ENCODE measurements at places on chromosomes 13 and 19.

GRCh38 chr13:33372251-33372919 is 86.8 kb upstream of the STARD13 start:
- DNase-seq = no peak

DNA sequence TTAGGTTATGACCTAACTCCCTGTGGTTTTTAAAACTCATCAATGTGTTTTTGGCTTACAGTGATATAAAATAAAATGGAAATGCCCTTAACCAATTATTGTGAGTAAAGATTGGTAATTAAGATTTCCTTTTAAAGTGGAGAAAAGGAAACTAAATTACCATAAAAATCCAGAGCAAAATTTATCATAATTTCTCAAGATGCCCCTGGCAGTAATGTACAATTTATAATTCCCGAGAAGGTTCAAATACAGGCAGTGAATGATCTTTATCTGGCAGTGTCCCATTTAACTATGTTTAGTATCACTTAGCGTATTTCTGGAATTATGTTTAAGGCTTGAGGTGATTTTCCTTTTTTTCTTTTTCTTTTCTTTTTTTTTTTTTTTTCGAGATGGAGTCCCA is 61.5 kb downstream of the ESD start:
- DNase-seq = no peak

DNA sequence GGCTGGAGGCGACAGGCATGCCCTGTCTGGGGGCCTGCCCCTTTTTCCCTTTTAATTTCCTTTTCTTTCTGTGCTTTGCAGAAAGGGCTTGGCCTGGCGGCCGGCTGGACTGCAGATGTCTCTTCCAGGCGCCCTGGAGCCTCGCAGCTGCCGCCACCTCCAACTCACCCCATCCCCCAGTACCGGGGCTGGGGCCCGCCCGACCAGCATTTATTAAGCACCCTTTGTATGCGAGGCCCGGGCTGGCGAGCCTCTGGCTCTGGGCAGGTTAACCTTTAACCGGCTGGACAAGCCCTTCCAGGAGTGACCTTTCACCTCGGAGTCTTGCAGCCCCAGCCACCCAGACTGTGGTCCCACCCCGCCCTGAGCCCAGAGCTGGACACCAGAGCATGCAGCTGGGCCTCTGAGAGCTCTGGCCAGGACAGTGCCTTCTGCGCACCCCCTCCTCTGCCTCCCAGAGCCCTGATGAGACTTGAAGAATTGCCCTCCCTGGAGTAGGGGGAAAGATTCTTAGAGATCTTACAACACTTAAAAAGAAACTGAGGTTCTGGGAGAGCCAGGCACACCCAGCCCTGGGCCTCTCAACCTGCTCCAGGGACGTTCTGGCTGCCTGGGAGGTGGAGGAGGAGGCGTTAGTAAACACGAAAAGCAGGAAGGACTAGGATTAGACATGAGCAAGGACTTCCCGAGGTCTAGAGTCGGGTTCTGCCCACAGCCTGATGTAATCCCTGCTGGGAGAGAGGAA is 1.1 kb upstream of the NR2F6 start:
- DNase-seq = peak; percentile 5

DNA sequence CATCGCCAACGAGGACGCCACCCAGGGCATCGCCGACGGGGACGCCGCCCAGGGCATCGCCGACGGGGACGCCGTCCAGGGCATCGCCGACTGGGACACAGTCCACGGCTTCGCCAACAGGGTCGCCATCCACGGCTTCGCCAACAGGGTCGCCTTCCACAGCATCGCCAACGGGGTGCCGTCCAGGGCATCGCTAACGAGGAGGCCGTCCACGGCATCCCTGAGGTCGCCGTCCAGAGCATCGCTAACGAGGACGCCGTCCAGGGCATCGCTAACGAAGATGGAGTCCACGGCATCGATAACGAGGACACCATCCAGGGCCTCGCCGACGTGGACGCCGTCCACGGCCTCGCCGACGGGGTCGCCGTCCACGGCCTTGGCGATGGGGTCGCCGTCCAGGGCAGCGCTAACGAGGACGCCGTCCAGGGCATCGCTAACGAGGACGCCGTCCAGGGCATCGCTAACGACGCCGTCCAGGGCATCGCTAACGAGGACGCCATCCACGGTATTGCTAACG is 947.8 kb downstream of the TUBA3C start:
- no peak for DNase-seq

DNA sequence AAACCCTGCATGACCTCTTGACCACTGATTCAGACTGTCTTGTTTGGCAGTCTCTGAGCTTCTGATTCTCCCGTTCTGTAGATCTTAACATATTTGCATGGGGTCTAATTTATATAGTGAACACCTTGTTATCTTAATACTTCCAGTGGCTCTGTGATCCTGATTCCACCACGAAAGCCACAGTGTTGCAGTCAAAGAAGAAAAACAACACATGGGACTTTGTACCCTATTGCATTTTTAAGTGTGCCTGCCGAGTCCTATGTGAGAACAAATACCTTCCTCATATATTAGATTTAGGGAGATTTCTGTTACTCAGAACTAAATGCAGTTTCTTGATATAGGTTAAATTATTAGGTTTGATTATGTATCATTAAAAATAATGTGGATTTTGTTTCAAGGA is 12.3 kb upstream of the ZNF556 start:
- DNase-seq = no peak

GRCh38 chr19:49398001-49398615 is 10.1 kb downstream of the KASH5 start:
- no peak for DNase-seq

DNA sequence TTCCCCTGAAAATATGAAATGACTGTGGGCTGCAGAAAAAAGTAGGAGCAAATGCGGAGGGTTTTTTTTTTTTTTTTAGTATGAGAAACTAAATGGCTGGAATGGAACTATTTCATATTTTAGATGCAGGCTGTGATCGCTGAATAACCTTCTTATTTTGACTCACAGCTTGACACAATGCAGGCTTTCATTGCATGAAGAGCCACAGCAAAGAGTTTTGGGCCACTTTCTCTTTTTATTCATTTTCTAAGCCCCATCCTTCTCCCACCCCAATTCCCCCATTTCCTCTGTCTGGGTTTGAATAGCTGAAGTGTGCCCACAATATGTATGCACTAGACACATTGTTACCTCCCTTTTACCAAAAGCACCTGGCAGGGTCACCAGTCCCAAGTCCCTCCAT is 125.9 kb downstream of the COG6 start:
- DNase-seq = no peak

GRCh38 chr19:4374498-4375163 is 25.7 kb downstream of the SH3GL1 start:
- DNase-seq = no peak

DNA sequence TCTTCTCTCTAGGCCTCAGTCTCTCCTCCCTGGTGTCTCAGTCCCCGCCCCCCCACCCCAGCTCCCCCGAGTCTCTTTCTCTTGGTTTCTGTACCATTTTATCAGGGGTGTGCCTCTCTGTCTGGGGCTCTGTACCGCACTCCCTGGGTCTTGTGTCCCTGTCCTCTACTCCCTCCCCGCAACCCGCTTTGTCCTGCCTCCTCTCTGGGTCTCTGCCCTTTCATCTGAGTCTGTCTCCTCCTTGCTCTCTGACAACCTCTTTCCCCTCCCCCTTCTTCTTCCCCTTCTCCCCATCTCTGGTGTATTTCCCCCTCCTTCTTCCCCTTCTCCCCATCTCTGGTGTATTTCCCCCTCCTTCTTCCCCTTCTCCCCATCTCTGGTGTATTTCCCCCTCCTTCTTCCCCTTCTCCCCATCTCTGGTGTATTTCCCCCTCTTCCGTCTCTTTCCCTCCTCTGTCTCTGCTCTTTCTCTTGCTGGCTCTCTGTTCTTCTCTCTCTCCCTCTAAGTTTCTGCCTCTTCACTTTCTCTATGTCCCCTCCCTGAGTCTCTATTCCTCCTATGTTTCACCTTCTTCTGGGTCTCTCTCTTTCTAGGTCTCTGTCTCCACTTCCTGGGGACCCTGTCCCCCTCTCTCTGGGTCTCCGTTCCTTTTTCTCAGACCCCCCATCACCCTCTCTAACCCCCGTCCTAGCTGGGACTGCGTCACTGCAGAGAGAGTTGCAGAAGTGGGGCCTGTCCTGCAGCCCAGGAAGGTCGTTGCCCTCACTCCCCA is 2.2 kb upstream of the KCNC3 start:
- no peak for DNase-seq

DNA sequence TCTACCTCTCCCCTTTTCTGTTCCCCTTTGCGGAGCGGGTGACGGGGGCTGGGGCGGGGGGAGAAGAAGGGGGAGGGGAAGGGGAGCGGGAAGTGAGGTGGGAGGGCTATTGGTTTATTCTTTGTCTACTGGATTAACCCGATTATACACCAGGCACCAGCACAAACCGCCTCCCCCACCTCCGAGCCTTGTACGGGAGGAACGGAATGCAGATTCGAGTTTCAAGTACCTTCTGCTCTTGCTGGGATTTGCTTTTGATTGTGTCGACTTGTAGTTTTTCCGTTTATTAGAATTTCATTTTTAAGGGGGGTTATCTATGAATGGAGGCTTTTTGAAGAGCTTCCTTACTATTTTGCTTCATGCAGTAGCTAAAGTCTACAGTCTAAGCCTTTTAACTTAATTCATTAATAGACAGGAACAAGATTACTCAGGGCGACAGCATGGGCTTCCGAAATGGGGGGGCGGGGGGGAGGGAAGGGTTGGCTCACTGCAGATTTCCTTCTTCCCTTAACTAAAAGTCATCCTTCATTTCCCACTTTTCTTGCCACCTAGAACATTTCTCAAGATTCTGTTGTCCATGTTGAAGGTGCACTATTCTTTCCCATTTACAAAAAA is 937 bp upstream of the SPRY2 start:
- DNase-seq = peak; percentile 24

GRCh38 chr13:100339411-100339940 is 249.1 kb downstream of the GGACT start:
- DNase-seq = no peak

- no peak for DNase-seq
Measured at GRCh38 chr19:54947381-54947780, at the start of gene NLRP7. Gene NLRP7 (minus strand): TSS chr19:54947530.

DNA sequence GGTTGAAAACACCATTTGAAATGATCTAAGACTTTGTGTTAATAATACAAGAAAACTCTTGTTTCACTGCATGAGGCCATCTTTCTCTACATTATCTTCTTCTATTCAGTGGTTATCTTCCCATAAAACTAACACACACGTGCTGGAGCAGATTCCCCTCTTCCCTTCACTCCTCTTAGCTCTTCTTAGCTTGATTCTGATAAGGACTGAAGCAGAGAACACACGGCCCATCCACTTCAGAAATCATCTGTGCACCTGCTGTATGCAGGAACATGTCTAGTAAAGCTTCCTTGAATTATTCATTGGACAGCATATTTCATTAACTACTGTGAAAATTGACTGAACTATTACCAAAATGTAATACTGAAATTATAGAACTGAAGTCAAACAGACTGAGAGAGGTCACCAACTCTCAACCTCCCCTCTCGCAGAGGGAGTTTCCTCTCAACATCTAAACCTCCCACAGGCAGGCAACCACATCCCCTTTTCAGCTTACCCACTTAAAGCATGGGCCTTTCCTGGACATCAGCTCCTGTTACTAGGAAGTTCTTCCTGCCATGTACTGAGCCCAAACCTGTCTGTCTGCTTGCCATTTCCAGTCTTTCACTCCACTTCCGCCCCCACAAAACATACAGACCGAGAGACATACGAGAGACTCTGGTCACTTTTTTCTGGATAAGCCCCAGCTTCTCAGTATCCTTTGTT is 113.9 kb downstream of the CRYL1 start:
- DNase-seq = peak; percentile 65

GRCh38 chr13:32984857-32985626 is 31.2 kb upstream of the KL start:
- no peak for DNase-seq

GRCh38 chr19:11014403-11014911 is 53.6 kb downstream of the SMARCA4 start:
- no peak for DNase-seq

- DNase-seq = no peak
Measured at GRCh38 chr13:77737583-77738200, 40.2 kb downstream of the SLAIN1 start.

- DNase-seq = no peak
Measured at GRCh38 chr13:98143157-98143553, 261 bp downstream of the FARP1 start.

- no peak for DNase-seq
Measured at GRCh38 chr13:95289020-95289444, 12.2 kb downstream of the ABCC4 start.

Measured in natural killer cell (primary cell).